ENCODE measurements at places on chromosomes 12 and 14.

DNA sequence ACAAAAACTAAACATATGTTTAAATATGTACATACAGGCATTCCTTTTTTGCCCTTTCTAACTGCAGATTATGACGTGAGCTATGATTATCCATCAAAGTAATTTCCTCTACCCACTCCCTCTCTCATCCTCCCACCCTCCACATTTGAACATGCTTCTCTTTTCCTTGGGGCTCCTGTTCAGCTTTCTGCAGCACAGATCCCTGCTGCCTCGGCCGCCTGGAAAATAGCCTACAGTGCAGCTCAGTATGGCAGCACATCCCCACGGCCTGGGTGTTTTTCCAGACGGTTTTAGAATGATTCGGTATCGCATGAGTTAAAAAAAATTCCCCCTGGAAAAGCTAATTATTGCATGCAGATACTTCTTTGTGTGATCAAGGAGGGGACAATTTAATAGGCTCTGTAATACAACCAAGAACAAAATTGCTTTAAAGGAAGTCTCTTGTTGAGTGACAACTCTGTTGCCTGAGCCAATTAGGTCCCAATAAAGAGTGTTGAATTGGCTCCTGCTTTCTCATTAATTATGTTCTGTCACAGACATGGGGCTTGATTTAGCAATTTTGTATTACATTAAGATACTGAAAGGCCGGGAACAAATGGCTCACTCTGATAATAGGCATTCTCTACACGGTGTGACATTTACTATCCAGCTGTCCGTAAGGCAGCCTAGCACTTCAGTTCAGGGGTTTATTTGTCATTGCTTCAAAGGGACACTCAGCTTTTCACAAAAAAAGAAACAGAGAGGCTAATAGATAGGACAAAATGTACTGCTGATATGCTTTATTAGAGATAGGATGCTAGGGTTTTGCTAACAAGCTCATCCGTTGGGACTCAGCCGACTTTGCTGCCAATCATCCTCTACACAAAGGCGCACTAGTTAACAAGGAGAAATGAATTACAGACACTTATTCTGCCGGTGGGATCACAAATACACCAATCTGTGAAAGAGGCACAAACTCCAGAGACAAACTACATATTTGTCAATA lies 285.8 kb upstream of the G2E3 start:
- peak; percentile 96 for DNase-seq

DNA sequence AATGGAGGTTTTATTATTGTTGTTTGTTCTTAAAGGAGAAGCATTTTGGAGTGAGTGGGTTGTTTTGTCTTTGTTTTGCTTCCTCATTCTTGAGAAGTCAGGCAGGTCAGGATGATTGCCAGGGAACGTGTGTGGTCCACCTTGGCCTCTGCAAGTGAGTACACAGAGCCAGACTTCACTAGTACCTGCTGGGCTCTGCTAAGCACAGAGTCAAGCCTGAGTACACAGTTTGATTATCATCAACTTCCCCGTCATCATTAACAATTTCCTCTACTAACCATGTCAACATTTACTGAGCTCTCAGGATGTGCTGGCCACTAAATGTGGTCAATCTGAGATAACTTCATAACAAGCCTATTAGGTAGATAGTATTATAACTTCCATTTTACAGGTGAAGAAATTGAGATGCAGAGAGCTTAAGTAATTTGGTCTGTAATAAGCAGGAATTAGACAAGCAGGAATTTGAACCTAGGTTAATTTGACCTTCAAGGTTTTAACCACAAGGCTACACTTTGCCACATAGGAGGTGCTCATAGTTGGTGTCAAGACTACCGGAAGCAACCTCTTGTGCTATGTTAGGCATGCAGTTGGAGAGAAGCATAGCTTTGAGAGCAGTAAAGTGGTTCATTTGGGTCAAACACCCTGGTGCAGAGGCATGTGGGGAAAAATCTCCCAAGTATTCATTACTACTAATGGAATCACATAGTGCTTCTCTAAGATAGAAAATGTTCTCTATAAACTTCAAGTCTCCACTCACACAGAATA lies 178.3 kb downstream of the NUAK1 start:
- DNase-seq: no peak

DNA sequence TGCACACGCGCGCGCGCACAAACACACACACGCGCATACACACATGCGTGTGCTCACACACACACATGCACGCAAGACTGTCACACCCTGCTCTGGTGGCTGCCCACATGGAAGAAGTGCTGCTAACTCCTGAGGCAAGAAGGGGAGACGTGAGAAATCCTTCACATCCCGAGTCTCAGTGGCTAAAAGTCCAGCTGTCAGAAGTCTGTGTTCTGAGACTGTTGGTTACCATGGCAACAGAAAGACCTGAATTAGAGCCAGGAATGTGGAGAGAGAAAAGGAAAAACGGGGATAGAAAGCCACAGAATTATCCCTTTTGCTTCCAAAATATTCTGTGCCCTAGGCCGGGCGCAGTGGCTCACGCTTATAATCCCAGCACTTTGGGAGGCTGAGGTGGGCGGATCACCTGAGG lies 71.2 kb downstream of the PPFIBP1 start:
- peak; percentile 92 for DNase-seq

DNA sequence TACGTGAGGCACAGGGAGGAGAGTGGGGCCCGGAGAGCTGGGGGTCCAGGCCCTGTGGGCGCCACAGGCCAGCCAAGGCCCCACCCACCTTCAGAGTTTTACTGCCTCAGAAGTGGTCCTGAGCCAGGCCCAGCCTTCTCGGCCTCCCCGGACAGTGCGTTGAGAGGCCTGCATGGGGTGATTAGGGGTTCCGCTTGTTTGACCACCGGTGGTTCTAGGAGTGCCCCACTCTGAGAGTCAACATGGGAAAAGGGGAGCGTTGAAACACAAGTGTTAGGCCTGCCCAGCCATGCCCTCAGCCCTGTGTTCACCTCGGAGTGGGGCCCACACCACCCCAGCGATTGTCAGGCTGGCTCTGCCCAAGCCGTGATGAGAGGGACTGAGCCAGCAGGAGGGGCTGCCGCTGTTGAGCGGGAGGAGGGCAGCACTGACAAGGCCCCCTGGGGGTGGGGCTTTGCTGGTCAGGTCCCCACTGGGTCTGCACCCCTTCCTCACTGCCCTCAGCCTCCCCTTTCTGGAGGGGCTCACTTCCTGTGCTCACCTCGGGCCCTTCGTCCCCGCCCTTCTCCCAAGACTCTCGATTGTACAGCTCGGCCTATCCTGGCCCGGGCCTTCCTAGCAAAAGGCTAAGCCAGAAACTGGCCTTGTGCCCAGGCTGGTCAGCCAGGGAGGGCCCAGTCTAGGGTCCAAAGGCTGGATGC lies 4.8 kb downstream of the CKB start:
- DNase-seq: peak; percentile 48
